ENCODE measurements at places on chromosomes 7 and 10. TPM values are rescaled to one million over a fixed set of nuclear protein-coding genes. Genes with fewer than 3 reads are reported as not detected.

- no peaks in the 10 kb centered on the region for H3K36me3 ChIP-seq
- DNase-seq: no peak
- H3K27me3 ChIP-seq: no peaks in the 10 kb centered on the region
Observed at GRCh38 chr7:114590298-114590697, 175.7 kb downstream of the FOXP2 start.

DNA sequence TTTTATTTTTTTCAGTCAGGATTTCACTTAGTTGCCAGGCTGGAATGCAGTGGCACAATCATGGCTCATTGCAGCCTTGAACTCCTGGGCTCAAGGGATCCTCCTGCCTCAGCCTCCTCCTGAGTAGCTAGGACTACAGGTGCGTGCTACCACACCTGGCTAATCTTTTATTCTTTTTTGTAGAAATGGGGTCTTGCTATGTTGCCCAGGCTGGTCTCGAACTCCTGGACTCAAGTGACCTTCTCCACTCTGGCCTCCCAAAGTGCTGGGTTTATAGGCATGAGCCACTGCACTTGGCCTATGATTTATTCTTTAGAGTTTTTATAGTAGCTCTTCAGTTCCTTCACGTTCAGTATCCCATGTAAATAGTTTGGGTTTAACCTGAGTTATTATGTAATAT is 5.5 kb downstream of the SND1 start:
- H3K4me1 ChIP-seq: peaks cover 27% of the 10 kb centered on the region
- H3K4me3 ChIP-seq: no peak overlapping the region
- no peaks in the 10 kb centered on the region for H3K27me3 ChIP-seq

GRCh38 chr7:150388709-150389531 is 9.8 kb downstream of the ZNF775 start:
- H3K27me3 ChIP-seq: no peaks in the 10 kb centered on the region
- peaks cover 35% of the 10 kb centered on the region for H3K4me1 ChIP-seq
- peak; percentile 68 for DNase-seq
- no peaks in the 10 kb centered on the region for H3K36me3 ChIP-seq
- H3K27ac ChIP-seq: peak overlapping the region; percentile 43

DNA sequence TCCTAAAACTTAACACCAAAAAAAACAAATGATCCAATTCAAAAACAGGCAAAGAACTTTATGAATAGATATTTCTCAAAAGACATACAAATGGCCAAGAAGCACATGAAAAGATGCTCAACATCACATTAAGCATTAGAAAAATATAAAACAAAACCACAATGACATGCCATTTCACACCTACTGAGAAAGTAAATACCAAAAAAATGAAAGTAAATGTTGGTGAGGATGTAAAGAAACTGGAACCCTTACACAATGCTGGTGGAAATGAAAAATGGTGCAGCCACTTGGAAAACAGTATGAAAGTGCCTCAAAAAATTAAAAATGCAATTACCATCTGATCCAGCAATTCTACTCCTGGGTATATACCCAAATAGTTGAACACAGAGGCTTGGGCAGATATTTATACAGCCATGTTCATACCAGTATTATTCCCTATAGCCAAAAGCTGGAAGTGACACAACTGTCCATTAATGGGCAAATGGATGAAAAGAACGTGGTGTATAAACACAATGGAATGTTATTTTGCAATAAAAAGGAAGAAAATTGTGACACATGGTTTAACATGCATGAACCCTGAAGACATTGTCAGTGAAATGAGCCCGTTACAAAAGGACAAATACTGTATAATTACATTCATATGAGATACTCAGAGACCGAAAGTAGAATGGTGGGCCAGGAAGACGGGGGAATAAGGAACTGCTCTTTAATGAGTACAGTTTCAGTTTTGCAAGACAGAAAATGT is 89.0 kb downstream of the JMJD1C start:
- H3K36me3 ChIP-seq: no peaks in the 10 kb centered on the region
- no peak overlapping the region for H3K27ac ChIP-seq
- peaks cover 3% of the 10 kb centered on the region for H3K4me1 ChIP-seq
- no peak for DNase-seq
- H3K27me3 ChIP-seq: no peaks in the 10 kb centered on the region

DNA sequence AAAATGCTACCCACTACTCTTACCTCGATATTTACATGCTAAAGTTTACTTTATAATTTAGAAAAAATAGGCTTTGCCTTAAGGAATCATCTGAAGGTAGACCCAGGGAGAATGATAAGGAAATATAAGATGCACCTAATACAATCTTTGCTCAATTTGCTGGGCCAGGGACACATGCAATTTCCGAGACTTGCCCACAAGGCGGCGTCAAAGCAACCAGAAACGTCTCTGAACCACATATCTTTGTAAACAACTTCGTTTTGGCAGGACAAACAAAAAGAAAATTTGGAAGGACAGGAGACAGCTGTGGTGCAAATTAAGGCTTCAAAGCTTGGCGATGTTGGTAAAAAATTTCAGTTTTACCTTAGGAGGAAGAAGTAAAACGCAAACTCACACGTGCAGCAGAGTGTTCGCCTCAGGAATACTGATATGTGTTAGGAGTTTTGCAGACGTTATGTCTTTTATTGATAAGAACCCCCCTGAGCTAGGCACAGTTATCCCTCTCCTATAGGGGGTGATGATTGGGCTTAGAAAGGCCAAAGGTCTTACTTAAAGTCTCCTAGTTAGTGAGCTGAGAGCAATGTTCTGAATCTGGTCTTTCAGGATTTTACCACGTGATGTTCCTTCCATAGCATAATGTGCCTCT is 134.3 kb downstream of the PRKCQ start:
- no peaks in the 10 kb centered on the region for H3K4me1 ChIP-seq
- peak; percentile 64 for DNase-seq
- H3K36me3 ChIP-seq: no peaks in the 10 kb centered on the region
- H3K27me3 ChIP-seq: no peaks in the 10 kb centered on the region
- H3K4me3 ChIP-seq: no peak overlapping the region
- no peak overlapping the region for H3K27ac ChIP-seq

GRCh38 chr10:109019001-109019424 is 904.3 kb downstream of the XPNPEP1 start:
- H3K36me3 ChIP-seq: no peaks in the 10 kb centered on the region
- H3K27ac ChIP-seq: no peak overlapping the region
- H3K27me3 ChIP-seq: peaks cover 2% of the 10 kb centered on the region
- no peaks in the 10 kb centered on the region for H3K4me1 ChIP-seq
- no peak for DNase-seq
- H3K4me3 ChIP-seq: no peak overlapping the region

GRCh38 chr10:6416892-6417512 is 163.1 kb downstream of the PRKCQ start:
- no peak overlapping the region for H3K4me3 ChIP-seq
- H3K4me1 ChIP-seq: no peaks in the 10 kb centered on the region
- no peaks in the 10 kb centered on the region for H3K36me3 ChIP-seq

DNA sequence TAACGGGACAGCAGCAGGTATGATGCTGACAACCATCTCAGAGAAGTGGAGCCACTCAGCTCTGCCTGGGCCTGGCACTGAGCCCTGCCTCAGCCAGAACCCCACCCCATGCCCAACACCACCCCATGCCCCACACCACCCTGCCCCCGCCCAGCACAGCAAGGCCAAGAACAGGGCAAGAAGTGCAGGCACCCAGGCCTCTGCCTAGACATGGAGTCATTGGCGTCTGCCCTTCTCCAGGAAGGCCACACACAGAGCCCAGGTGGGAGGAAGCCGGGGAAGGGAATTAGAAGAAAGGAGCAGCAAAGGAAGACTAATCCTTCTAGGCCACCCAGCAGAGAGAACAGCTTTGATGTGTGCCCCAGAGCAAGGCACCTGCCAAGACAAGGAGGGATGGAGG is 18.9 kb downstream of the CAMK2G start:
- peaks cover 11% of the 10 kb centered on the region for H3K36me3 ChIP-seq
- no peak overlapping the region for H3K4me3 ChIP-seq
- H3K27me3 ChIP-seq: no peaks in the 10 kb centered on the region
- peaks cover 18% of the 10 kb centered on the region for H3K4me1 ChIP-seq

DNA sequence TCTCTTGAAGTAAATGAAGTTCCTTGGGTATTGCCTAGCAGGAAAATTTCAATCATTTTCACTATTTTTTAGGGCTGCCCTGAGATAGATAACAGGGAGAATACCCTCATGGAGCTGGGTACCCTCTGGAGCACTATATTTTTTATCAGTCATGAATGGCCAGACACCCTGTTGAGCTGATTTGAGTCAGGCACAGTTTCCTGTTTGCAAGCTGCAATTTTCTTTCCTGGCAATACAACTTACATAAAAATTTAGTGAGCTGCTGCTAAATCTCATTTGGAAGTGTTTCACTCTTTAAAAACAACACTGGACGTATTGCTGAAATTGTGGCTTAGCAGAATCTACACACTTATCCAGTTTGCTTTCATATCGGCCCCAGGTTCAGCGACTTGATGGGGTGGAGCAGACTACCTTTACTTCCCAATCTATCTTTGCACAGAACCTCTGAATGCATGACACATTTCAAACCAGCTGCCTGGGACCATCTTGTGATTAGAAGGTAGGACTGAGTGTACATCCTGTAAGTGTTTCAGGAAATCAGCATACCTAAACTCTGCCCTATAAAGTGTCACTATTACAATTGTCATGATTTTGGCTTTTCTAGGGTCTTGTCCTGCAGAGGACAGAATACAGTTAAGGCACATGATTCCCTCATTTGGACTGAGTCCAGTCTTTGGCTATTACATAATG is 125.7 kb upstream of the FAM3C start:
- no peaks in the 10 kb centered on the region for H3K27me3 ChIP-seq
- no peaks in the 10 kb centered on the region for H3K36me3 ChIP-seq
- H3K27ac ChIP-seq: no peak overlapping the region

GRCh38 chr10:96124230-96125141 is 5.6 kb upstream of the ZNF518A start:
- no peaks in the 10 kb centered on the region for H3K4me1 ChIP-seq
- H3K27me3 ChIP-seq: peaks cover 4% of the 10 kb centered on the region

DNA sequence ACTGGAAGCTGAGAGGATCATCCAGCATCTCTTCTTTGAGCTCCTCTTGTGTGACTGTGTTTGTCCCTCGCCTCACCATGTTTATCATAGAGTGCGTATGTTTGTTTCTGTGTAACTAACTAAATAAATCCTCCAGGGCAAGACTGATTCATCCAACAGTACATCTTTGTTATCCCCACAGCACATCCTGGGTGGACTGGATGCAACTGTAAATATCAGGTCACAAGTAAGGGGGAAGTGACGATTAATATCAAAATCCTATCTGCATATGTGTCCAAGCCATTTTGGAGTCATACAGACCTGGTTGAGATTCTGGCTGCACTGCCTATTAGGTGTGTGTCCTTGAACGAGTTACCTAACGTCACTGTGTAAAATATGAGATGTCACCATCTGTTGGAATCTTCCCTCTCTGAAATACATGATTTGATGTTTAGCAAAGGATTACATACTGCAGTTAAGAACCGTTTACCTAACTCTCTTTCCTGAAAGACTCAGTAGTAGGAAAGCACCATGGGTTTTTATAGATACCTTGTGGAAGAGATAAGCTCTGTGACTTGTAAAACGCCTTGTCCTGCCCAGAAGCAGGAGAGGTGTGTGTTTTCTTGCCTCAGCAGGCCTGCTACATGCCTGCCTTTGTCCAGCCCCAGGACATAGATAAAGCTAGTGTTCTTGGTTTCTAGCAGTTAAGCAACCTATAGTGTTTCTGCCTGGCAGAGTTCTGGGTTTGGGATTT is 25.8 kb downstream of the WBP1L start:
- H3K4me1 ChIP-seq: peaks cover 28% of the 10 kb centered on the region
- DNase-seq: no peak
- no peak overlapping the region for H3K4me3 ChIP-seq
- no peaks in the 10 kb centered on the region for H3K36me3 ChIP-seq
- no peaks in the 10 kb centered on the region for H3K27me3 ChIP-seq
- H3K27ac ChIP-seq: peak overlapping the region; percentile 64

DNA sequence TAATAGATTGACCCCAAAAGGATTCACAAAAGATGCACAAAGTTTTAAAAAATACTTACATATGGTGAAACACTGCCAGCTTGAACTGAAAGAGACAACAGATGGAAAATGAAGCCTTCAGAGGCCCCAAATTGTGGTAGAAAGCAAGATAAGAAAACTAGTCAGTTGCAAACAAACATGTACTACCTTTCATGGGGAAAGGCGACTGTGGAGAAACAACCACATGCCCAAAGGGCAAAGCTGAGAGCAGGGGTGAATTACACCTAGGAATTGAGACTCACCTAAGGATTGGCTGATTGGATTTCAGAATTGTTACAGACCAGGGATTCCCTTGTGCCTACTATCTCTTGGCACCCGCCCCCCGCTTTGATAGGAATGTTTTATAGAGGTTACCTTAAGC is 13.1 kb downstream of the EPC1 start:
- peaks cover 57% of the 10 kb centered on the region for H3K4me1 ChIP-seq
- H3K27me3 ChIP-seq: no peaks in the 10 kb centered on the region
- H3K36me3 ChIP-seq: no peaks in the 10 kb centered on the region
- H3K27ac ChIP-seq: no peak overlapping the region
- H3K4me3 ChIP-seq: no peak overlapping the region

- H3K27ac ChIP-seq: no peak overlapping the region
- no peak for DNase-seq
- no peaks in the 10 kb centered on the region for H3K36me3 ChIP-seq
- H3K4me3 ChIP-seq: no peak overlapping the region
Observed at GRCh38 chr7:21141476-21141875, 286.4 kb upstream of the SP4 start.

- H3K27me3 ChIP-seq: no peaks in the 10 kb centered on the region
- H3K4me3 ChIP-seq: no peak overlapping the region
- peaks cover 70% of the 10 kb centered on the region for H3K36me3 ChIP-seq
- no peak overlapping the region for H3K27ac ChIP-seq
- no peaks in the 10 kb centered on the region for H3K4me1 ChIP-seq
Observed at GRCh38 chr7:23514755-23515154, 17.0 kb downstream of the TRA2A start.

- no peak for DNase-seq
- H3K27me3 ChIP-seq: no peaks in the 10 kb centered on the region
- peaks cover 10% of the 10 kb centered on the region for H3K36me3 ChIP-seq
- H3K27ac ChIP-seq: no peak overlapping the region
Observed at GRCh38 chr7:77360969-77361368, 55.2 kb downstream of the GSAP start.

GRCh38 chr7:5309146-5309545 is 26.4 kb downstream of the SLC29A4 start:
- H3K4me3 ChIP-seq: no peak overlapping the region
- H3K27ac ChIP-seq: no peak overlapping the region
- no peak for DNase-seq

DNA sequence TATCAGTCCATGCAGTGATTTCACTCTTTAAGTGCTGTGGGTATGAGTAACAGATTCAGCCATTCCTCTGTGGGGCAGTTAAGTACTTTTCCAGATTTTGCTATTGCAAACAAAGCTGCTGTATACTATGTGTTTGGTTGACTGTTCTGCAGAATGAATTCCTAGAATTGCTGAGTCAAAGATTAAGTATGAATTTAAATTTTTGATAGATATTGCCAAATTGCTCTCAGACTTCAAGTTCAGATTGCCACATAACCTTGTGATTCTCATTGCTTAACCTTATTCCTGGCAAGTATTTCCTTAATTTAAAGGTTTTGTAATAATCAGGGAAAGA is 21.6 kb upstream of the SAR1A start:
- no peaks in the 10 kb centered on the region for H3K27me3 ChIP-seq
- H3K4me1 ChIP-seq: no peaks in the 10 kb centered on the region
- no peaks in the 10 kb centered on the region for H3K36me3 ChIP-seq
- no peak for DNase-seq
- no peak overlapping the region for H3K27ac ChIP-seq

Gene SLC16A9
- polyA plus RNA-seq: 0.59 TPM

Gene SAMD9L
- polyA plus RNA-seq: 2.2 TPM

Gene CDH23
- polyA plus RNA-seq: 4.7 TPM

Measured in liver (tissue), 10 donors.